CD8-positive, alpha-beta memory T cell (primary cell): ENCODE measurements at places on chromosomes 2 and 18. TPM values are rescaled to one million over a fixed set of nuclear protein-coding genes. Genes with fewer than 3 reads are reported as not detected.

DNA sequence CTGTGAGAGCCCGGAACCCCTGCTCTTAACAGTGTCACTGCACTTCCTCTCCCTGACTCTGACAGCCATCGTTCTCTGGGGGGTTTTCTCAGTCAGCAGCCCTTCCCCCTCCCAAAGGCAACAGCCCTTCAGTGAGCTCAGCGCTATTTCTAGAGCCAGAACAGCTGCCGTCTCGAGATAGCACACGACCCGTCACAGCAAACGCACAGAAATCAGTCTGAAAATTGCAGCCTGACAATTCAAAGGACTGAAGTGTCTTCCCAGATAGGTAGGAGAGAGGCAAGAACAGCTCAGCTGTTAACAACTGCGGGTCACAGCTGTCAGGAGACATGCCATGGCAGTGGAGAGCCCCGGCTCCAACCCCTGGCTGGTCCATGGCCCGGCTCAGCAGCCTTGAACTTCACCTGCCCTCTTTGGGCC lies 45.4 kb downstream of the ST8SIA5 start:
- DNase-seq = no peak

DNA sequence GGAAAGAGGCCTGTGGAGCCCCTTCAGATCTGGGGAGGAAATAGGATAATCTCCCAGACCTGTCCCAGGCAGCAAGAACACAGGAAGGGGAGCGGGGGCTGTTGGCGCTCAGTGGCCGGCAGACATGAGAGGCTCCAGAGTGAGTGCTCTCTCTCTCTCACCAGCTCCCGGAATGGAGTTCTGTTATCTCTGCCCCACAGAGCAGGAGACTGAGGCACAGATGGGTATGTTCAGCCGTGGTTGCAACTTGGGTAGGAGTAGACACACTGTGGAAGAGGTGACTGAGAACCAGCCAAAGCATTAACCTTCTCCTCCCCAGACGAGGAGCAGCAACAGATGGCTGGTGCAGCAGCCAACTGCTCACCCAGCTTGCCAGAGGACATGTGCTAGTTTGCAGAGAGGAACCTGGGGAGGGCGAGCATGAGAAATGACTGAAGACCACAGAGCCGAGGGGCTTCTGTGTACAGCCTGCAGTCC lies 82.0 kb downstream of the NRP2 start:
- no peak for DNase-seq

- DNase-seq = no peak
Measured at GRCh38 chr2:88218981-88219380, 48.8 kb downstream of the THNSL2 start.

TDRD15 gene
- 0.04 TPM for total RNA-seq

DNA sequence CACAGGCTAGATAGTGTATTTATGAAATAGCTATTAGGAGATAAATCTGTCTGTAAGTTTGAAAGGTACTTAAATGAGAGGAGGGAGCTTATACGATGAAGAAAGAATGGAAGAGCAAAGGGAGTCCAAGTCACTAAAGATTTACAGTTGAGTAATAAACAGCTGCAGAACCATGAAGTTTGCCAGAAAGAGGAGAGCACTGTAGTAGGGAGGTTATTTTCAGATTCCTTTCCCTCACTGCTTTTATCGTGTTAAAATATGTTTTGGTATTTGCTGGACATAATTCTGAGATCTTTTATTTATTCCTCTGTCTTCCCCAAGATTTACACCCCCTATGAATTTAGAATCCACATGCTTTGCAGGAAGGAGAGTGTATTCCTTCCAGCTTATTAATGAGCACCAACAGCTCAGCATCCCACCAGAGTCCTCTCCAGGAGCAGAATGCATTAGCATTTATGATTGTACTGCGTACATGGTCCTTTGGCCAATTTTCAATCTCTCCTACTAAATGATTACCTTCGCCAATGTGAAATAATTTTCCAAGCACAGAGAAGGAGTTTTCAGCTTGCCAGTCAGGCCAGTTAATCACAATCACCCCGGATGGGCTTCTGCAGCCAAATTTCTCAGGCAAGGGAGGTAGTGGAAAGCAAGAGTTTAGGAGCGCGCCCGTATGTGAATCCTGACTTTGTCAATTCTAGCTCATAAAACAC lies 297.0 kb downstream of the NBAS start:
- DNase-seq = no peak

DNA sequence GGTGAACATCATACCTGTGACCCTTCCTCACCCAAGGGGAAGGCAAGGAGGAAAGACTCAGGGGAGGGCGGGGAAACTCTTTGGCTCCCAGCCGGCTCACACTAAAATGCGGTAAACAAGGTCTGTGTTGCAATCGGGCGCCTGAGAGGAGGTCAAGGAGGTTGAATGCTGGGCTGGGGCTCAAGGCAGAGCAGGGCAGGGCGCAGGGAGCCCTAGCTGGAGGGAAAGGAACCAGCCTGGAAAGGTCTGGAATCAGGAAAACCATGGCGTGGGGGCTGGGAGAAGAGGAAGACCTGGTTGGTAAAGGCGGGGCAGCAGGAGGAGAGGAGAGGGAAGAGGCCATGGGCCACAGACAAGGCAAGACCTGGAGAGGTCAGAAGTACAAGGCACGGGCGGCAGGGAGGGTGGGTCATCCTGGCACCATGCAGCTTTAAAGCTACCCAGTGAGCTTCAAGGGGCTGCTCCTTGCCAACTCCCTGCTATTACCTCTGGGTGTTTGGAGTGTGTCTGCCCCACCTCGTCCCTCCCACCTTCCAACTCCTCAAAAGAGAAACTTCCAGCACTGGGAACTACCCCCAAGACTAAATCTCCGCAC lies 4.8 kb upstream of the TMEM37 start:
- no peak for DNase-seq

IL37 gene
- not detected for total RNA-seq

GALNT5 gene
- not detected for total RNA-seq

- DNase-seq = no peak
Measured at GRCh38 chr2:69260666-69261065, 126.4 kb downstream of the GFPT1 start.

DNA sequence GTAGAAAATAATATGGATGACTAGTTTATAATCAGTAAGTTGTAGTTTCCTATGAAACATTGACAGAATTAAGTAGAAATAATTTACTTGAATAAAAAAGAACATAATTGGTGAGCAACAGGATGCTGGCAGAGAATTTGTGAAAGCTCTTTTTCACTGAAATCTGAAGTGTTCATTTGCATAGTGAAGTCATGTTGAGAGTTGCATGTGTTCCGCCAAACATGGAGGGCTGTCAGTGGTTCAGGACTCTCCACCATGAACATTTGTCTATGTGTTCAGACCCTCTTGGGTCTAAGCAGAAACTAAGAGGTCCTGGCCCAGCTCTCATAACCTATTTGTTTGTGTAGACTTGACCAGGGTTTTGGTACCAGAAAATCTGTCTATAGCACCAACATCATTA lies 182.5 kb upstream of the LINC00305 start:
- no peak for DNase-seq

DNA sequence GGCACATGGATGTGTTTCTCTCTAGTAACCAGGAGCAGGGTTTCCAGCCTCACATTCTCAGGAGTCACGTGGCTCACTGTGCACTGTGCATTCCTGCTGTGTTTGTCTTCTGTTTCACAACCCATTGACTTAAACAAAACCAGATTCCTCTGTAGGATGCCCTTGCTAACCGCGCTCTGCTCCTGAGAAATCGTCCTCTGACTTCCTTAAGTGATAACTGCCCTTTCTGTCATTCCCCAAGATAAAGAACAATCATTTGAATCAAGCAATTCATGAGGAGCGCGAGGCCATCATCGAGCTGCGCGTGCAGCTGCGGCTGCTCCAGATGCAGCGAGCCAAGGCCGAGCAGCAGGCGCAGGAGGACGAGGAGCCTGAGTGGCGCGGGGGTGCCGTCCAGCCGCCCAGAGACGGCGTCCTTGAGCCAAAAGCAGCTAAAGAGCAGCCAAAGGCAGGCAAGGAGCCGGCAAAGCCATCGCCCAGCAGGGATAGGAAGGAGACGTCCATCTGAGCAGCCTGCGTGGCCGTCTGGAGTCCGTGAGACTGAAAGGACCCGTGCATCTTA lies 60.2 kb downstream of the RALBP1 start:
- DNase-seq = no peak

DNA sequence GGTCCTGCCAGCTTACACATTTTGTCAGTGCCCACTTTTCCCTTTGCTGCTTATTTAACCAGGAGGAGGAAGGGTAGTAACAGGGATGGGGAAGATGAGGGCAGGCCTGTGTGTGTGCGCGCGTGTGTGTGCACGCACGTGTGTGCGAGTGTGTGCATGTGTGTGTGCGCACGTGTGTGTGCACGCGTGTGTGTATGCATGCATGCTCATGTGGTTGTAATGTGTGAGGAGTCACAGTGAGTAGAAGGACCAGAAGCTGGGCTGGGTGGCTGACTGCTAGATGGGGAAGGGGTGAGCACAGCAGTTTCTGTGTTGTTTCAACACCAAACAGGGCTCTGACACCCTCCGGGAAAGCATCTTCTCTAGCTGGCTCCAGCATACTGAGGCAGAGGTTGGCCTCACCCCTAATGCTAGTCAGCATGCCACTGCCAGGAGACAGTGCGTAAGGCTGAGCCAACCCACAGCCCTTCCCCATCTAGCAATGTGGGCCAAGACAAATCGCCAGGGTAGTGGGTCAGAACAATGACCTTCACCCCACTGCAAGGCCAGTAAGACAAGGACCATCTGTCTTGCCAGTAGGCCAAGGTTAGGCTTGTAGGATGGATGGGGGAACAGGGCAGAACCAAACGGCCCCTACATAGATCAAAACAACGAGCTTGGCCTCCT lies 218.7 kb upstream of the SMAD2 start:
- DNase-seq = no peak

DNA sequence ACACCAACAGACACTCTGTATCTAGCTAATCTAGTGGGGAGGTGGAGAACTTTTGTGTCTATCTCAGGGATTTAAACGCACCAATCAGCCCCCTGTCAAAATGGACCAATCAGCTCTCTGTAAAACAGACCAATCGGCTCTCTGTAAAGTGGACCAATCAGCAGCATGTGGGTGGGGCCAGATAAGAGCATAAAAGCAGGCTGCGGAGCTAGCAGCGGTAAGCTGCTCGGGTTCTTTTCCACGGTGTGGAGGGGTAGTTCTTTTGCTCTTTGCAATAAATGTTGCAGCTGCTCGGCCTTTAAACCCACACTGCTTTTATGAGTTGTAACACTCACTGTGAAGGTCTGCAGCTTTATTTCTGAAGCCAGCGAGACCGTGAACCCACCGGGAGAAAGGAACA lies 51.3 kb upstream of the FOXI3 start:
- DNase-seq = no peak

GRCh38 chr2:62219407-62220159 lies 23.7 kb downstream of the B3GNT2 start:
- no peak for DNase-seq
